ENCODE measurements at places on chromosomes 13 and 19. TPM values are rescaled to one million over a fixed set of nuclear protein-coding genes. Genes with fewer than 3 reads are reported as not detected.

Gene ZNF66
- total RNA-seq, result 76.4 TPM

Gene ZNF615
- 31.3 TPM for total RNA-seq

Gene ZNF155
- 20.7 TPM for total RNA-seq

Gene MTUS2
- total RNA-seq, result 6.9 TPM

Gene ZNRF4
- 0.63 TPM for total RNA-seq

Data from parietal lobe (tissue), 2 donors.